Stimulated activated CD4-positive, alpha-beta T cell treated with anti-CD3 and anti-CD28 coated beads, Interleukin-15, amount 100 ng/mL, for 48 hours (primary cell): ENCODE measurements at places on chromosomes 12 and 14.

GRCh38 chr14:62381311-62382070 is 619.3 kb downstream of the SNAPC1 start:
- DNase-seq = no peak

DNA sequence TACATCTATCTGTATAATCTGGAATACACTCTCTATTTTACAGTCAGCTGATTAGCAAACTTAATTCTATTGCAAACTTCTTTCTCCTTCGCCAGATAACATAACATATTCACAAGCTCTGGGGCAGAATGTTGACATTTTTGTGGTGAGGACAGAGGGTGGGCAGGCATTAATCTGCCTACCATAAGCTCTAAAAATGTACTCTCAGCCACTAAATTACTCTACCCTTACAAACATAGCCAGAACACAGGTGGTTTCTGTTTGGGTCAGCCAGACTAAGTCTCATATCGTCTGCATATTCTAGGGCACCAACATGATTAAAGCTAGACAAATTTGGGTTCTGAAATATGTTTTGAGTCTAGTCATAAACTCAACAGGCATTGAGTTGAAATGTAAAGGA is 90.1 kb downstream of the SLC6A15 start:
- DNase-seq = no peak

DNA sequence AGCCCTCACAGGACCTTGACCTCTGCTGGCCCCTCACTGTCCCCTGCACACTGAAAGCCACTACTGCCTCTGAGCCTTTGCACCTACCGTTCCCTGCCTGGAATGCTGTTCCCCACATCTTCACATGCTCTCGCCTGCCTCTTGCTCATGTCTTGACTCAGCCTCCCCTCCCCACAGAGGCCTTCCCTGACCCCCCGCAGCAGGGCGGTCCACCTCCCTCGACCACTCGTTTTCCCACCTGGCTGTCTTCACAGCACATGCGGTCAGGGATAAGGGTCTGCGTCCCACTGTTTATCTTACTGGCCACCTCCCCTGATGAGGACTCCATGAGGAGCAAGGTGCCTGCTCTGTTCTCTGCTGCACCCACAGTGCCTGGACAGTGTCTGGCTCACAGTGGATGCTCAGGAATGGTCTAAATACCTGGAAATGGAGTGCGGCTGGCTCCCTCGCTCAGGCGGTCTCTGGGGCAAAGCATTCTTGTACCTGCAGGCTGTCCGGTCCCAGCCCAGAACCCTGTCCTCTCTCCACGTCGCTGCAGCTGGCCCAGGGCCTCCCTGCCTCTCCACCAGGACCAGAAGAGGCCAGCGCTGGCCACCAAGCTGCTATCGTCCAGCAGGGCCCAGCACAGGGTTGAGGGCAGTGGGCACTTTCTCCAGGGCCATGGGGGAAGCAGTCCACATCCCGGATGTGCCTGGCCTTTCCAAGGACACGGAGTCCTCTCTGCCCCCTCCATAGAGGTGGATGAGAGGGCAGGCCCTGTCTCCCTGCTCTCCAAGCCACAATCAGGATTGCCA is 107.4 kb downstream of the NCOR2 start:
- no peak for DNase-seq

DNA sequence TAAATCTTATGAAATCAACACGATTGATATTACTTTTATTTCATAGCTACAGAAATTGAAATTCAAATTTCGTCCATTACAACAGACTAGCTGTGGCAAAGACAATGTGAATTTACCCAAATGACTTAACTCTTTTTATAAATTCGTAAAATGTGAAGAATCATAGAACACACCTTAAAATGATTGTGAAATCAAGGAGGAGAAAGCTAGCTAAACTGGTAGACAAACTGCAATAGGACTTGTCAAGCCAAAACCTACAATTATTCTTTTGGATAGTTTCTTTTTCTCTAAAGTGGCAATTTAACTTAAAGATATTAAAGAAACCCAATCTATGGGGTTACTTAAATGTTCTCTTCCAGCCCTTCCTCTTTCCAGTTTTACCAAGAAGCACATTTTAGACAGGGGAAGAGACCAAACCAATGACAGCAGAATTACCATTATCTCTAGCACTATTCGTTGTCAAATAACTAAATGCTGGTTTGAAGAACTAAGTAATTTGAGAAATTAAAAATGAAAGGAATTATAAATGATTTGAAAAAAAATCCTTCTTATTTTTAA is 807 bp upstream of the SLC16A7 start:
- DNase-seq = no peak

DNA sequence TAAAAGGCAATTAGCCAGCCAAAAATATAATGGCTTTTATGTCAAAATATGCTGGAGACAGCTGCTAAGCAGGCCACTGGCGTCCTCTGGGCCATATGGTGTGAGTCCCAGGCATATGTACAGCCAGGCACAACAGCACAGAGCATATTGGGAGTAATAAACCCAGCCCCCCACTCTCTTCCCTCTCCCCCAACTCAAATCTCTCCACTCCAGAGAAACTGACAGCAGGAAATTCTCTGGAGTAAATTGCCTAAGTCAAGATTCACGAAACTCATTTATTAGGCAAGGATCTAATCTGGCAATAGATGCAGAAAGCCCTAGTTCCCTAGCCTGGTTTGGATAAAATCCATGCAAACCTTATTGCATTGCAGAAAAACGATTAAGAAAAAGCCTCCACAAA is 147.9 kb upstream of the SEL1L start:
- no peak for DNase-seq
